ENCODE measurements at places on chromosomes 3 and 15.

DNA sequence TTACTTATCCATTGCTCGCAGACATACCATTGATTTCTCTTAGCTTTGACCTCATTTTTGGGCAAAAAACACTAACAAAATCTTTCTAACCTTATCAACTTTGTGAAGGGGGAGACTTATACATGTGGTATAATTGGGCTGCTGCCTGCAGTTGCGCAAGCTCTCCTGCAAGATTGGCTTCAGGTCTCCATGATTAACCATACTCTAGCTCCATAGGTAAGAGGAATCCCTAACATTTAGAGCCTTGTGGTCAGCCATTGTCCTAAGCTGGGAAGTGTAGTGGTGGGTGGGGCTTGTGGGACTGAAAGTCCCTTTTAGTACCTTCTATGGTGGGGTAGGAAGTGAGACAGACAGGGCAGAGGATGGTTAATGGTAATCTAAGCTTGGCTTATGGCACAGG, 179.6 kb upstream of the THRB start:
- no peak for DNase-seq

- no peak for DNase-seq
Observed at GRCh38 chr3:108102420-108103039, 11.7 kb upstream of the CD47 start.

GRCh38 chr15:64634576-64635498, 140.6 kb downstream of the RBPMS2 start:
- no peak for DNase-seq

DNA sequence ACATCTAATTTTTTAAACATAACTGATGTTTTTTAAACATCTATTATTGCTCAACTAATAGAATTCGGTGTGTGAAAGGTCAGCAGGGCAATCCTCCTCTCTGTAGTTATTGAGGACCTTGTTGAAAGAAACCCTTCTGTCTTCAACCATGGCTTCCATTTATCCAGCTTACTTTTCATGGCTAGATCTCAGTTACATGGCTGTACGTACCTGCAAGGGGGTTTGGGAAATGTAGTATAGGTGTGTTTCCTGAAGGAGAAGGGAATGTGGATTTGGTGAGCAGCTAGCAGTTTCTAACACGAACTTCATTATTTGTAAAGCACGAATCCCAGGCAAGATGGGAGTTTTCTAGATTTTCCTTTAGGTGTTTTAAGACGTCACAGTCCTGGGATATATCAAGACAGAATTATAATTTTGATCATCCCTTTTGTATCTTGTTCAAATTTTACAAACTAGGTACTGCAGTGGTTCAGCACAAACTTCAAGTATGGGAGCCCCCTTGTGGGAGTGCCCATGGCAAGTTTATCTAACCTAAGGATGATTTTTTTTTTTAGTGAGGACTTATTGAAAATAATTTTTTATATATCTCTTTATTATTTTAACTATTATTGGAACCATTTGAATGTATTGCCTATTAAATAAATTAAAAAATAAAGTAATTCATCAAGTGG, 41.6 kb downstream of the FBXL2 start:
- no peak for DNase-seq

- no peak for DNase-seq
Observed at GRCh38 chr3:33202711-33203457, 15.7 kb downstream of the SUSD5 start.

GRCh38 chr3:104596551-104596950, 770.2 kb upstream of the ALCAM start:
- DNase-seq = peak; percentile 30

DNA sequence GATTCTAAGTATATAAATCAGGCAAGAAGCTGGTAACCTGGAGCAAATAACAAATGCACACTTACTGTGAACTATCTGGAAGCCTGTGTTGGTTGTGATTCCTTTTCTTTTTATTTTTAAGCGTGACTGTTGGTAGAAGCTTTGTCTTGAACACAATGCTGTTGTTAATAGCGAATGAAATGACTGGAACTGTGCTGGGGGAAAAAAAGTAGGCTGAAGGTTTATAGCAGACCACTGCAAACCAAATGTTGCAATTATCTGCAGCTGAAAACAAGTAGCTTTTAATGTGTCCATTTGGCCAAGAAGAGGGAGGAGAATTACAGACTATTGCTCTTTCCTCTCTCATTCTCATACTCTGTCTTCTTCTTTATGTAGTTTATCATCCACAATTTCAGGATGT, 184.5 kb upstream of the DNAJC19 start:
- no peak for DNase-seq

DNA sequence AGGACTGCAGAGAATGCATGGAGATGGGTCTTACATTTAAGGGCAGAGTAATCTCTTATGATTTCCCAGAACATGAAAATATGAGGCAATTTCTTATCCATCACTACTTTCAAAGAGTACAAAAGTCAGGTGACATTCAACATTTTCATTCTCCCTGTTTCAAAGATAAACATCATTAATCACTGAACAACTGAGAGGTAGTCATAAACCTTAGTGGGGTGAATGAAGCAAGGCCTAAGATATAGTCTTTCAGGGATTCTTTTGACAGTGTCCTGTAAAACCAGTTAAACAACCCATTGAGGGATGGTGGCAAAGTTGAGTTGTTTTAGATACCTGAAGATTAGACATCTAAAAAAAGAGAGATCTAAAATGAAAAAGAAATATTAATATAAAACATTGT, 271.6 kb upstream of the CBLB start:
- no peak for DNase-seq

GRCh38 chr3:20682573-20682972, 496.6 kb upstream of the SGO1 start:
- DNase-seq = no peak

DNA sequence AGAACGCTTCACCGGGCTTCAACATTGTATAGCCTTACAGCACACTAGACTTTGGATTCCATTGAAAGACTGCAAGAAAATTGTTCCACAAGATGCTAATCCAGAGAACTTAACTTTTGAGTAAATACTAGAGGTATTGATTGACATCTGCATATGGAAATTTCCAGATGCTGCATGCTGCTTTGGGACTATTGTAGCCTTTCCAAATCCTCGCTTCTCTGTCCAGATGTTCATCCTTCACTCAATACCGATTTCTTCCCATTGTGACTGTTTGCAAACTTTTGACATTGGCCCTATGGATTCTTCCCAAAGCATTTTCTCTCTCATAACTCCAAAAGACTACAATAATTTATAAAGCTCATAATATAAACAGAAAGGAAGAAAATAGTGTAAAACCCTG, 41.4 kb downstream of the COL6A6 start:
- DNase-seq = no peak

DNA sequence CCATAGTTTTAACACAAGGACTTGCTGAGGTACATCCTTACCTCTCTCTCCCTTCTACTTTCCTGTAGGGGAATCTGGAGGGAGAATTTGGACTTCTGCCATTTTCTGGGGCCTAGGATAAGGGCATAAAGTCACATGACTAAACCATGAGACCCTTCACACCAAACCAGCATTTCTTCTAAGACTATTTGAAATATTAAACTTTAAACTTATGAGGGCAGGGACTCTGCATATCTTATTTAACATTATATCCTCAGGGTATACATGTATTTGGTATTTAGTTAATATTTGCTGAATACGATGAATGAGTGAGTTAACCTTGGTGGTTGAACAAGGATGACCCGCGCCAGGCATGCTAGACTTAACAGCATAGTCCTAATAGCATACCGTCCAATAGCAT, 63.4 kb downstream of the USP13 start:
- no peak for DNase-seq

DNA sequence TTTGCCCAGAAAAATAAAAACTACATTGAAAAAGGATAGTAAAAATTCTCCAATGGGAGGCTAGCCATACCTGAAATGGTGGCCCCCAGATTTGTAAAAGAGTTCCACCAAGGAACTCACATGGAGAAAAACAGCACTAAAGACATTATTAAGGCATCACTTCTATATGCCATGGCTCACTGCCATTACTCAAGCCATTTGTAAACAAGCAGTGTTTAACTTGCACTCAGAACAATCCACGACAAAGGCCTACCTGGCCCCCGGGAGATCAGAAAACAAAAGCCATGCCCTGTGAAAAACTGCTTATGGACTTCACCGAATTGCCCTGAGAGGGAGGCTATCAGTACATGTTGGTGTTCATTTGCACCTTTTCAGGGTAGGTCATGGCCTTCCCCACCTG, 19.6 kb downstream of the CCR8 start:
- DNase-seq = no peak

DNA sequence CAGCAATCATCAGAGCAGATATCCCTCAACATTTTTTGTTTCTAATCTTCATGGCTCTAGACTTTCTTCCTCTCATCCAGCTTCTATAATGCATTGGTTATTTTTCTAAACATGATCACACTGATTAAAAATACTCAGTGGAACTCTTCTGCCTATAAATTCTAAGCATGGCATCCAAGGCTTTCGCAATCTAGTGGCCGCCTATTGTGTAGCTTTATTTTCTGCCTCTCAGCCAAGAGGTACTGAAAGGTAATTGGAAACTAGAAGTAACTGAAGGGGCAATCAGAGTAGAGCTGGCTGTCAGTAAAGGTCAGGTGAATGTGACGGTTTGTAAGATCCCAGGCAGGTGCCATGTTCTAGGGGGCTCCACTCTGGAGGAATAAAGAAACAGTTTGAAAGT, 33.4 kb downstream of the OXSM start:
- DNase-seq = no peak

- DNase-seq = no peak
Observed at GRCh38 chr3:151268267-151269235, 9.8 kb downstream of the P2RY14 start.

GRCh38 chr3:139718415-139718814, 40.6 kb upstream of the NMNAT3 start:
- DNase-seq = peak; percentile 8

- DNase-seq = no peak
Observed at GRCh38 chr15:81209635-81210034, 13.0 kb downstream of the IL16 start.

Data from NCI-H460 (cell line).